ENCODE measurements at places on chromosomes 5 and 9.
A peak's percentile ranks its signal among the peaks of the same experiment; 100 is the strongest.

- DNase-seq = no peak
These were observed 135.6 kb upstream of the RORB start for GRCh38 chr9:74361508-74361907.

GRCh38 chr5:156314416-156314815, 12.5 kb upstream of the SGCD start:
- no peak for DNase-seq

- DNase-seq = no peak
These were observed 88.5 kb downstream of the PRR16 start for GRCh38 chr5:120552638-120553037.

- DNase-seq = peak; percentile 82
These were observed at the start of gene ENHO for GRCh38 chr9:34522971-34523797. ENHO (minus strand) TSS chr9:34522990; CDS start chr9:34521695, 1,295 bp downstream.

DNA sequence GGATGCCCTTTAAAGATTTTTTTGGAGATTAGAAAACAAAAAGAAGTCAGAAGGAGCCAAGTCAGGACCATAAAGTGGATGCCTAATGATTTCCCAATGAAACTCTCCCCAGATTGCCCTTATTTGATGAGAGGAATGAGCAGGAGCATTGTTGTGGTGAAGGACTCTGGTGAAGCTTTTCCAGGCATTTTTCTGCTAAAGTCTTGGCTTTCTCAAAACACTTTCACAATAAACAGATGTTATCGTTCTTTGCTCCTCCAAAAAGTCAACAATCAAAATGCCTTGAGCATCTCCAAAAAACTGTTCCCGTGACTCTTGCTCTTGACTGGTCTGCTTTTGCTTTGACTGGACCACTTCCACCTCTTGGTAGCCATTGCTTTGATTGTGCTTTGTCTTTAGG, 121.8 kb downstream of the CAAP1 start:
- no peak for DNase-seq

- DNase-seq = no peak
These were observed 112.9 kb upstream of the FER start for GRCh38 chr5:108634617-108635288.

- DNase-seq = no peak
These were observed 85.3 kb upstream of the ADRB2 start for GRCh38 chr5:148740966-148741742.

- DNase-seq = no peak
These were observed 43.5 kb downstream of the NKD2 start for GRCh38 chr5:1052076-1052475.

GRCh38 chr9:93587651-93588347, 11.4 kb downstream of the PHF2 start:
- no peak for DNase-seq

DNA sequence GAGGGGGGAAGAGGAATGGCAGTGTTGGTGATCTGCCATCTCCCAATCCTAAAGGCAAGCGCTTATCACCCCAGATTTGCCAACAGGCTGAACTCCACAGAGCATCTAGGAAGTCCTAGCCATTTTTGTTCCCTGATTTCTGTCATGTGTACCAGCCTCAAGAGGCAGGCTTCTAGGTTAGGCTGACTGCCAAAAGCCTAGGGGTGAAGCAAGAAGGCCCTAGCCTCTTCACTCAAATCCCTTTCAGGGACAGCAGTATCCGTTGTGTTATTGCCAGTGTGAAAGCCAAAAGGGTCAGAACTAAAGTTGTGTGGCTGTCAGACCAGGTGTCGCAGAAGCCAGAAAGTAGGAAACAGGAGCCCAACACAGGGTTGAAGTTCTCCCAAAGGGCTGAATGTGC, 14.7 kb downstream of the IGIP start:
- DNase-seq = no peak

DNA sequence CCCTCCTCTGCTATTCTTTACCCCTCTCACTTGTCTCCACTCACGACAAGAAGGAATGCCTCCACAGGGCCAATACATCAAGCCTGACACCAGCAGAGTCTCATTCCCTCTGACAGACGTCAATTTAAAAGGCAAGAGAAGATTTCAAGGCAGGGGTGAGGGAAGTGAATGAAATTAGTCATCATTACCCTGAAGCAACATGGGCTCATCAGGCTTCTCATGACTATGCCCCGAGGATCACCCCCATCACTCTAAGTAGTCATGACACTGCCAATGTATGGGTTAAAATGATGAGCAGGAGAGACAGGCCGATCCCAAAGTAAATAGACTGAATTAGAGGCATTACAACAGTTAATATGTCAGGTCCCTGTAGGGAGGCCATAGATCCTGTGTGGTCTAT, 504.4 kb downstream of the TLE4 start:
- DNase-seq = no peak

GRCh38 chr5:131776450-131776849, 20.4 kb downstream of the FNIP1 start:
- DNase-seq = no peak

DNA sequence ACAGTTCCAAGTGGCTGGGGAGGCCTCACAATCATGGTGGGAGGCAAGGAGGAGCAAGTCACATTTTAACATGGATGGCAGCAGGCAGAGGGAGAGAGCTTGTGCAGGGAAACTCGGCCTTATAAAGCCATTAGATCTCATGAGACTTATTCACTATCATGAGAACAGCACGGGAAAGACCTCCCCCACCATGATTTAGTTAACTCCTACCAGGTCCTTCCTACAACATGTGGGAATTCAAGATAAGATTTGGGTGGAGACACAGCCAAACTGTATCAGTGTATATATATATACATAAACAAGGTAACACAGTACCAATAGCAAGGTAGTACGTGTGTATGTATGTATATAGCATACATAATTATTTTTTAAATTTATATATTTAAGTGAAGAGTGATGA, 50.9 kb downstream of the NFX1 start:
- no peak for DNase-seq

- DNase-seq = no peak
These were observed 101.1 kb downstream of the TMEM174 start for GRCh38 chr5:73274121-73274520.

DNA sequence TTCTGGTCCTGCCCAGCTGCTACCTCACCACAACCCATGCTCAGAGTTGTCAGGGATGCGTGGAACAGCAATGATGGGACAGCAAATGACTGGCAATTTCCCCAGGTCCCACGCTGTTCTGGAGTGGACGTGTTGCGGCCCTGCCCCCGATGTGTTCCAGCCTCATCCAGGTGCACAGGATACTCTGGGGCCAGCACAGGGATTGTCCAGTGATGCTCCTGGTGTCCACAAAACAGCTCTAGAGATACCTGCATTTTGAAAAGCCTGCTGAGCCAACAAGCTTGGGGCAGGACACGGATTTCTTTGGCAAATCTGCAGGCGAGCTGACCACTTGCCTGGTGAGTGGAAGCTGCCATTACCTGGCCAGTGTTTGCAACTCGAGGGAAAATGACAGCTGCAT, 88.7 kb downstream of the ANKRD33B start:
- DNase-seq = no peak

GRCh38 chr5:1040571-1040970, 32.0 kb downstream of the NKD2 start:
- DNase-seq = no peak

GRCh38 chr9:106920701-106921283, 57.8 kb downstream of the ZNF462 start:
- DNase-seq = no peak

GRCh38 chr5:43208658-43209057, 16.6 kb downstream of the NIM1K start:
- DNase-seq = no peak
